HTR-8/SVneo (cell line): ENCODE measurements at places on chromosomes 3 and 15.

- no peak for DNase-seq
Measured at GRCh38 chr3:23644676-23645075, 161.1 kb upstream of the UBE2E1 start.

GRCh38 chr3:177439694-177440269 lies 242.5 kb upstream of the TBL1XR1 start:
- DNase-seq = no peak

DNA sequence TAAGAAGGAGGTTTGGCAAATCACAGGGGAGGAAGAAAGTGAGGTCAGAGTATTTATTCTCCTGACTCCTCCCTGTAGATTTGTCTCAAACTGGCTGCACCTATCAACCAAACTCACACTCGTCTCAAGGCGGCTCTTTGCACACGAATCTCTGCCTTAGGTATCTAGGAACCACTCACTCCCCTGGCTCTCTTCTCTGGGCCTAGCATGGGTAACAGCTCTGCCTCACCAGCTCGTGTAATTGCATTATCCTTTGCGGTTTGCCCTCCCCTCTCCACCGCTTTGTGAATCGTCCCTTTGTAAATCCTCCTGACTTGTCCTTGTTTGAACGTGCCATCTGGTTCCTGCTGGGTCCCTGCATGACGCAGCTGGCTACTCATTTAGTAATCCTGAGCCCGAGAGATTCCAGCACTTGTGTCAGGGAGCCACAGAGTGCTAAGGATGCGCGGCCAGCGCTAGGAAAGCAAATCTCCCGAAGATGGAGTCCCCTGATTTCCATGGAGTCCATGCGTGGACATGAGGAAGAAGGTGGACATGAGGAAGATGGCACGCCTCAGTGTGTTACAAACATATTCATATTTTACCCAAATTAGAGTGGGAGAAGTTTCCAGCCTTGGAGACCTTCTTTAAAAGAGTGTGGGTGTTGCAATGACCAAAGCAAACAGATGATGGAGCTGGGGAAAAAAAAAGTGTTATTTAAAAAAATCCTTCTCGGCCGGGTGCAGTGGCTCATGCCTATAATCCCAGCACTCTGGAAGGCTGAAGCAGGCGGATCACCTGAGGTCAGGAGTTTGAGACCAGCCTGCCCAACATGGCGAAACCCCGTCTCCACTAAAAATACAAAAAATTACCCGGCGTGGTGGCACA lies 26.7 kb downstream of the NRROS start:
- no peak for DNase-seq

DNA sequence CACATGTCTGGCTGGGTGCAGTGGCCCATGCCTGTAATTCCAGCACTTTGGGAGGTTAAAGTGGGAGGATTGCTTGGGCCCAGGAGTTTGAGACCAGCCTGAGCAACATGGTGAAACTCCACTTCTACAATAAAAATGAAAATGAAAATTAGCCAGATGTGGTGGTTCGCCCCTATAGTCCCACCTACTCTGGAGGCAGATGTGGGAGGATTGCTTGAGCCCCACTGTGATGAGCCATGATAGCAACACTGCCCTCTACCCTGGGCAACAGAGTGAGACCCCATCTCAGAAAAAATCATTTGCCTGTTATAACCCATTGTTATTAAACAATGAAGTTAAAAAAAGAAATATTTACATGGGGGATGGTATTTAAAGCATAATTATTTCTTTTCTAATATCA lies 240.1 kb upstream of the ZPLD1 start:
- DNase-seq = no peak

DNA sequence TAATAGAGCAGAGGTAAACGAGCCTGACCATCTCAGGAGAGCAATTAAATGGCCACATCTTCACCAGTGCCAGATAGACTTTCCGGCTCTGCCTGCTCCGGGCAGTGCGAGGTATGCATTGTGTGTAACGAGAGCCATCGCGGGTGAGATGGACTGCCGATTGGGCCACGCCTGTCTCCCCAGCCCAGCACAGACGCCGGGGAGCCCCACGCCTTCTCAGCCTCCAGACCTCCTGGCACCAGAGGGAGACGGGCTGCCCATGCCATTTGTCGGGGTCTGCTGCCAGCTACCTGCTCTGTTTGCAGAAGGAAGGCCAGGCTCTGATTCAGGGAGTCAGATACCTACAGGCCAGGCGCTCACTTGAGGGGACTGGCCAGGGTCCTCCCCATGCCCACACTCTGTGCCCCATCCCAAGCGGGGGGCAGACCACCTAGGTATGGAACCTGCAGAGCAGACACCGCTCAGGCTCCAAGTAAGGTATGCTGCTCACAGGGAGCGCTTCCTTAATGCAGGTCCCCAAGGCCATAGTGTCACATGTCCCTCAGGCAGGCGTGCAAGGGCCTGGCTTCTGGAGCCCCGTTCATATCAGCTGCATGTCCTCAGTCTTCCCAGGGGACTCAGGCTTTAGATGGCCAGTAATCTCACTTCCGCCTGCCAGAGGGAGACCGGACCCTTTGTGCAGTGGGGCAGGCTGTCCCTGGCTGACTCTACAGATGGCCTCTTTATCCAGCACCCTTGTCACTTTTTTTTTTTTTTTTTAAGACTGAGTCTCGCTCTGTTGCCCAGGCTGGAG lies 62.2 kb downstream of the DNAJB8 start:
- no peak for DNase-seq

DNA sequence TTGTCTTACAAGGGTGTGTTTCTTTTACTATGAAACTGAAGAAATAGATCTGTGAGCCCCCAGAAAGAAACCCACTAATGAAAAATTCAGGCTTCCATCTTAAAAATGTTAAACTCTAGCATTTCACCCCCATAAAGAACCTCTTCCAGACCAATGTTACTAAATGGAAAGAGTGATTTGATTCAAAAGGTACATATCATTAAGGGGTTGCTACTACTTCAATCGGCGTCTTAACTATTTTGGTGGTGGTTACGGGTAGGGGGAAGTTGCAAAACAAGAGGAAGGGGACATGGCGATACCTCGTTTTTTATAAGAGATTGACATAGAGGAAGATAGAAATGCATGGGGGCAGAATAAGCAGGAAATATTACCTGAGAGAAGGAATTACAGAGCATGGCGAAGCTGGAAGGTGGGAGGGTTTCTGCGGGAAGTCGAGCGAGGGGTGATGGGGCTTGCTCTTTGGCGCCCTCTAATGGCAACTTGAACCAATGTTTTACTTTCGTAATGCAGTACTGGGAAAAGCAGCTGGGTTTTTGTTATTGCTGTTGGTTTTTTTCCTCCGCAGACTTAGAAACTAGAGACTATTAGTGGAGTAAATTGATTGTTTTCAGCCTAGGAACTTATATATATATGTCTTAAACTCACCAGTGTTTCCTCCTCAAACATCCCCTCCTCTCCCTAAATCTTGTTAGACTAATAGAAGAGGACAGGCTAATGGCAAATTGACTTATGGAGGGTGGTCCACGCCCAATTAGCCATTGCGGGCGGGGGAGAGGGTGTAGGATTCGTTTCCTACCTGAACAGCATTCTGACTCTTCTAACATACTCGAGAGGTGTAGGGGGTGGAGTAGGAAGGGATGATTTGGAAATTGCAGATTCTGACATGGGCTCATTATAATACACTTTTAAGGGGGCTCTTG lies 11.3 kb upstream of the SOX2 start:
- DNase-seq = peak; percentile 47

GRCh38 chr15:50235794-50236193 lies 29.7 kb downstream of the HDC start:
- DNase-seq = no peak
